ENCODE measurements at places on chromosomes 7 and 10.

- peak; percentile 81 for DNase-seq
These were observed 25.5 kb downstream of the VOPP1 start for GRCh38 chr7:55546814-55547213.

GRCh38 chr7:81498176-81498575, 271.7 kb downstream of the HGF start:
- DNase-seq = no peak

GRCh38 chr7:157073335-157073734, 62.9 kb upstream of the MNX1 start:
- no peak for DNase-seq

DNA sequence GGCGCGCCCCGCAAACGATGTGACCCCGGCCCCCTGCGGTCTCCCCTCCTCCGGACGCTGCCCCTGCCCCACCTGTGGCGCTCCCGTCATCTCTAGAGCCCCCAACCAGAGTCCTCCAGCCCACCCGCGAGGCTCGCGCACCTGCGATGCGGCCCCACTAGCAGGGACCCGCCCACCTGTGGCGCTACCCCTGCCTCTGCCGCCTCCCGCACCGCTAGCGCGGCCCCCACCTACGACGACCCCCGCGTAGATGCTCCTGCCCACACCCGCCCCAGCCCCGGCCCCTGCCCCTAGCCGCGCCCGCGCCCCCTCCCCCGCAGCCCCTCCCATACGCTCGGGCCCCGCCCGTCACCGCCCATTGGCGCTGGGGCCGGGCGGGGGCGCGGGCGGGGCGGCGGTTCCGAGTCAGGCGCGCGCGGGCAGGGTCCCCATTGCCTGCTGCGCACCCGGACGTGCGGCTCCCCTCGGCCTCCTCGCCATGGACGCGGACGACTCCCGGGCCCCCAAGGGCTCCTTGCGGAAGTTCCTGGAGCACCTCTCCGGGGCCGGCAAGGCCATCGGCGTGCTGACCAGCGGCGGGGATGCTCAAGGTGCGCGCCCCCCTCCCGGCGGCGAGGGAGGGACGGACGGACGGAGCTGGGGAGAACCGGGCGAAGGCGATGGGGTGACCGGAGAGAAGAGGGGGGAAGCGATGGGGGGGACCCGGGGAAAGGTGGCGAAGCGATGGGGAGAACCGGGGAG, at the start of gene PFKP:
TSS of gene PFKP (plus strand) at position 431 of the 741 bp plus-strand sequence. CDS start at position 479, 48 bp downstream.
- peak; percentile 37 for DNase-seq

DNA sequence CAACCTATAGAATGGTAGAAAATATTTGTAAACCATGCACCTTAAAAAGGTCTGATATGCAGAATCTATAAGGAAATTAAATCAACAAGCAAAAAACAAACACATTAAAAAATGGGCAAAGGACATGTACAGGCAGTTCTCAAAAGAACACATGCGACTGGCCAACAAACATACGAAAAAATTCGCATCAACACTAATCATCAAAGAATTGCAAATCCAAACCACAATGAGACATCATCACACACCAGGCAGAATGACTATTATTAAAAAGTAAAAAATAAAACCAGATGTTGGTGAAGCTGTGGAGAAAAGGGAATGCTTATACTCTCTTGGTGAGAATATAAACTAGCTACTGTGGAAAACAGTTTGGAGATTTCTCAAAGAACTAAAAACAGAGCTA, 33.2 kb downstream of the TMEM229A start:
- DNase-seq = no peak

GRCh38 chr10:92124616-92125143, 166.2 kb downstream of the CPEB3 start:
- DNase-seq = no peak

- no peak for DNase-seq
These were observed 129.0 kb downstream of the INHBA start for GRCh38 chr7:41573862-41574261.

DNA sequence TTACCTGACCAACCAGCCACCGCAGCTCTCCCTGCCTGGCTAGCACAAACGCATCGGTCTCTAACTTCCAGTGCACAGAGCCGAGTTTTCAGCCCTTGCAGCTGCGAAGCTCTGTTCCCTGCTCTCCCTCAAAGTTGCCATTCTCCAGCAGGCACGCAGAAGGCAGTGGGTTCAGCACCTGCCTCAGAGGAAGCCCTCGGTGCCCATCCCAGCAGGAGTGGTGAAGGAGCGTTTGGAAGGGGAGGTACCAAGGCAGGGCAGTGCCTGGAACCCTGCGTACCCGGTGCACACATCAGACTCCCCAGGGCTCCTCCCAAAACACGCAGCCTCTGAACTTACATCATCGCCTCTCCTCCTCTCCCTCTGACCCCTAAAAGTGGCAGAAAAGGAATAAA, 1.7 kb upstream of the STK32C start:
- no peak for DNase-seq

DNA sequence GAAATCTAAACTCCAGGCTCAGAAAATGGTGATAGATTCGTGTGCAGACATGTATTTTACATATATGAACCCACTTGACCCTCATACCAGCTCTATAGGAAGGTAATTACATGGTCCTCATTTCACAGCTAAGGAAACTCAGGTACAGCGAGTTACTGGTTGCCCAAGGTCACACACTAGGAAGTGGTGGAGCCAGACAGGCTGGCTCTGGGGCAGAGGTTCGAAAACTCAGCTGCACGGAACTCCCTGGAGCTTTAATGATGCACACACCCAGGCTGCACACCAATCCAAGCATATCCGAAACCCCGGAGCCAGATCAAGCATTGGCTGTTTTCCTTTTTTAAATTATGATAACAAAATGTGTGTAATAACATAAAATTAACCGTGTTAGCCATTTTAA, 172.4 kb downstream of the COBL start:
- DNase-seq = no peak

DNA sequence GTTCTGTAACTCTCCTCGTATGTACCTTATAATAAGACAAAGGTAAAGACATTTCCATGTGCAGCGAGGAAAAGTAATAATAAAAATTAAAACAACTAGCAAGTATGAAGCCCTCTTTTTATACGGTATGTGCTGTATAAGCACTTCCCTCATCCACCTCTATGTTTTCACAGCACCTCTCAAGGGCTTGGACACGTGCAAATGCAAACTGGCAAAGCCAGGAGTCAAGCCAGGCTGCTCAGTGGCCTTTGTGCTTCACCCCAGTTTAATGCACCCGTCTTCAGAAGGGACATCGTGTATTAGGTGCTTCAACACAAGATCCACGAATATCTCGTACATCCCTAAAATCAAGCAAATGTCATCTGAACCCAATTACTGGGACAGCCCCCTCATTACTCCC, 1.3 kb upstream of the DGKI start:
- no peak for DNase-seq

GRCh38 chr10:18297659-18298058, 157.4 kb downstream of the CACNB2 start:
- no peak for DNase-seq

DNA sequence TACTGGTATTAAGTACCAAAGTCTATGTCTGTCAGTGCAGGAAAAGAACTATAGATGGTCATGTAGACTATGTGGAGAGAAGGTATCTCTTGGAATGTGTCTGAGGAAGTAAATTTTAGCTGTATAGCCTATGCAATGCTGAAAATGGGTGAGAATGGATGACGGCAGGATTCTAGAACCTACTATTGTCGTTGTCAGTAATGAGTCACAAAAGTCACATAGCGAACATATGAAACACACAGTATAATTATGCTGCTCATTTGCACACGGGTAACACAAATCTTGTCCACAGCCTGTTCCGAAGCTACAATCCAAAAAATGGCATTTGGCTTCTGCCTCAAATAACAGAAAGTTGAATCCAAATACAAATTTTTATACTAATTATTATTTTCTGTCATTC, 33.6 kb upstream of the KMT2E start:
- no peak for DNase-seq

Data from inflammatory macrophage treated with lipopolysaccharide for 4 hours (primary cell).